ENCODE measurements at places on chromosomes 4 and X.

DNA sequence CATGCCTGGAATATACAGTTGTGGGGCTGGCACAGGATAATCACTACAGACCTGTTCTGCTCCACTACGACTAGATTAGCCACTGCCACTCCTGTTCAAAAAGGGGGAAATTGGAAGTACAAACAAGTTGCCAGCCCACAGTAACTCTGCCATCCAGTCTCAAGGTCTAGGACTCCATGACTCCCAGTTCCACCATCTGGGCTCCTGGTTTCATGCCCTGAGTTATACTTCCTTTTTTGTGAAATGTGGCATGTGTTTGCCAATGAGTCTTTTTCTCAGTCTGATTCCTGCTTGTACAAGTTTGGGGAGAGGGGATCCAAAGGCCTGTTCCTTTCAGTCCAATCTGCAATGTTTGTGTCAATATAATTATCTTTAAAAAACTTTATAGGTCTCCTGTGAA lies 1.0 kb upstream of the BLOC1S4 start:
- DNase-seq: no peak

DNA sequence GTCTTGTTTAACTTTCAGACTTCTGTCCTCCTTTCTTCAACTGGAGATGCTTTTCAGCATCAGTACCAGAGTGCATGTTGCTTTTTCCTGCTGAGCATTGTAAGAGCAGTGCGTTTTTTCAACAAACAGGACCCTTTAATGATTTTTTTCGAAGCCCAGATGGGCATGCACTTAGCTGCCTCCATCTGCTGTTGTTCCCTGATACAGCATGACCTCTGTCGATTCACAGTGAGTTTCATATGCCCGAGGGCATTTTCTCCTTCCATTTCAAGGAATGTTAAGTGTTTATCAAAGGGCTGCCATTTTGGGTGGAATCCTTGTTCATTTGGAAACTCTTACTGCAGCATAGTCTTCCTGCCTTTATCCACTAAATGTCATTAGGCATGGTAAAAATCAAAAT lies 428.6 kb downstream of the DTHD1 start:
- DNase-seq: no peak

DNA sequence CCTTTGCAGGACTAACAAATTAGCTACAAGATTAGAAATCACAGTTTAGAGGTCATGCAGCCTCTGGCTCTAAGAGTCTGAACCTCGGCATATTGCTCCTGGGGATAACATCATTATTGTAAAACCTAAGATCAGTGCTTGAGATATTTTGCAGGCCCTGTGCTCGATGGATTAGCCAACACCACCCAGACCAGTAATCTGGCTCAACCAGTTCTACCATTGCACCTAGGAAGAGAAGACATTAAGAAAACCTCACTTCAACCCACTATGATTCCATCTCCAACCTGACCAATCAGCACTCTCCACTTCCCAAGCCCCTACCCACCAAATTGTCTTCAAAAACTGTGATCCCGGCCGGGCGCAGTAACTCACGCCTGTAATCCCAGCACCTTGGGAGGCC lies 43.6 kb downstream of the WFS1 start:
- DNase-seq: no peak

- DNase-seq: no peak
Observed at GRCh38 chr4:120443116-120443515, 376.5 kb upstream of the MAD2L1 start.

GRCh38 chrX:153704021-153704526 lies 16.3 kb downstream of the SLC6A8 start:
- DNase-seq: no peak

DNA sequence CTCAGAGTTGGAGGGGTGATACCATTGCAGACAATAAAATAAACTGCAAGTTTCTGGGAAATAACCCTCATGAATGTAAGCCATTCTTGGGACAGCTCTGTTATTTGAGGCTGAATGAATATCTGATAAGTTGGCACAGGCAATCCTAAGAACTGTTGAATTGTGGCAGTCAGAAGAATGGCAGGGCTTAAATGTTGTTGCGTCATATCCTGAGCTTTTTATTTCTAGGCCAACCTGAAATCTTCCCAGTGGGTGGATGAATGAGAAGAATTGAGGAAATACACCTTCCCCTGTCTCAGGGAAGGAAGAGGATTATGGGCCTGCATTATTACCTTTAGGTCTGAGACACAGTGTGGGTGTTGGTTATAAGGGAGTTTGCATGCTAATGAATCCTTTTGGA lies 64.4 kb upstream of the C4orf54 start:
- no peak for DNase-seq

- DNase-seq: no peak
Observed at GRCh38 chrX:110955706-110956105, 140.3 kb upstream of the PAK3 start.

Data from gastrocnemius medialis (tissue), 4 donors.